ENCODE measurements at places on chromosomes 2 and 18. TPM values are rescaled to one million over a fixed set of nuclear protein-coding genes. Genes with fewer than 3 reads are reported as not detected.

GRCh38 chr2:86790676-86791572 lies at the start of gene CD8A:
Gene CD8A, minus strand, starts transcription at chr2:86790913. Its CDS starts 88 bp downstream, at chr2:86790825.
- DNase-seq, result no peak

GRCh38 chr2:41764919-41765318 lies 282.9 kb upstream of the PKDCC start:
- no peak for DNase-seq

DNA sequence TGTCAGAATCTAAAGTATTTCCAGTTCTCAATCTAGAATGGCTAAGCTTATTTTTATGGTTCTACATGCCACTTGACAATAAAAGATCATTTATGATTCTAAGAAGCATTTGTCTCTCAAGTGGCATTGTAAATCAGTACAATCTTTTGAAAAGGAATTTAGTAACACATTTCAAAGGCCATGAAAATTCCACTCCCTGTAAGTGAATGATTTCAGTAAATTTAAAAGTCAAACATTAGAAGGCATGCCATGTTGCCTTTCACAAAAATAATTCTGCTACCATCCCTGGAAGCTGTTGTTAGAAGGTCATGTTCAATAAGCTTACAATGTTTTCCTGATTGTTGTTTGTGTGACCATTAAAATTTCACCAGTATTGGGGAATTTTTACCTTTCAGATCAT lies 142.9 kb downstream of the RPIA start:
- DNase-seq, result no peak

GRCh38 chr2:195716466-195716865 lies 59.4 kb downstream of the SLC39A10 start:
- DNase-seq, result no peak

GRCh38 chr2:148926291-148926961 lies 51.4 kb downstream of the KIF5C start:
- DNase-seq, result peak; percentile 58

DNA sequence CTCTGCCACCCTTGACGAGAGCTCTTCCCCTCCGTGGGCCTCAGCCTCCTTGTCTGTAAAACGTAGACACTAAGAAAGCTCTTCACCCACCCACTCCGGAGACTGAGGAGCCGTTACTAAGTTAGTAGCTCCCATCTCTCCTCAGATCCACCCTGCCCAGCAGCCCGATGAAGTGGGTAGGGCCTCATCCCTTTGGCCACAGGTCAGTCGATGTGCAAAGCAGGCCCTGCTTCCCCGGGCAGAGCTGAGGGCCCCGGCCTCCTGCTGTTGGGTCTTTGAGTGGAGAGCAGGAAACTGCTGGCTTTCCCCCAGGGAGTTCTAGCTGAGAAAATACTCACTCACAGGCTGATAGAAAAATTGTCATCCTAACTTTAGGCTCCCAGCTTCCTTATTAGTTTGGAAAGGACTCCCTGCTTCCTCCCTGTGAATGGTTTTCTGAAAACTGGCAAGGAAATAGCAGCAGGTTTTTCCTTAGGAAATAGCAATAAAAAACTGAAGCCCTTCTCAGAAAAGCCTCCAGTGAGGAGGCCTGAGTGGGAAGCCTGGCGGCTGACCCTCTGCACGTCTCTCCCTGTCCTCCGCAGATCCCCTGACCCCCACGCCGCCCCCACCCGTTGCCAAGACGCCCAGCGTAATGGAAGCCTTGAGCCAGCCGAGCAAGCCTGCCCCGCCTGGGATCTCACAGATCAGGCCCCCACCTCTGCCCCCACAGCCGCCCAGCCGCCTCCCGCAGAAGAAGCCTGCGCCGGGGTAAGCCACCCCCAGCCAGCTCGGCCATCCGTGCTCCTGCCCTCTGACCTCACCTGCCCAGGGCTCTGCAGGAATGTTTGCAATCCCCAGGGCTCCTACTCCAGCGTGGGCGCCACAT lies 30.2 kb downstream of the ITGB1BP1 start:
- no peak for DNase-seq

GRCh38 chr18:11323359-11323819 lies 174.0 kb upstream of the PIEZO2 start:
- no peak for DNase-seq

Gene FAM161A
- total RNA-seq, result 2.6 TPM

Gene OTOS
- total RNA-seq, result not detected

Measured in lower lobe of right lung (tissue), 2 donors.